Aorta (tissue), 5 donors: ENCODE measurements at places on chromosomes 13 and 19.

GRCh38 chr19:17225053-17225452 lies 973 bp upstream of the OCEL1 start:
- DNase-seq, result no peak

- DNase-seq, result no peak
Observed at GRCh38 chr19:4597975-4598671, 38.6 kb upstream of the SEMA6B start.

- peak; percentile 92 for DNase-seq
Observed at GRCh38 chr13:100588331-100589177, at the start of gene GGACT. TSS of gene GGACT (minus strand) at chr13:100588789. CDS start at chr13:100532591, 56,198 bp downstream.

DNA sequence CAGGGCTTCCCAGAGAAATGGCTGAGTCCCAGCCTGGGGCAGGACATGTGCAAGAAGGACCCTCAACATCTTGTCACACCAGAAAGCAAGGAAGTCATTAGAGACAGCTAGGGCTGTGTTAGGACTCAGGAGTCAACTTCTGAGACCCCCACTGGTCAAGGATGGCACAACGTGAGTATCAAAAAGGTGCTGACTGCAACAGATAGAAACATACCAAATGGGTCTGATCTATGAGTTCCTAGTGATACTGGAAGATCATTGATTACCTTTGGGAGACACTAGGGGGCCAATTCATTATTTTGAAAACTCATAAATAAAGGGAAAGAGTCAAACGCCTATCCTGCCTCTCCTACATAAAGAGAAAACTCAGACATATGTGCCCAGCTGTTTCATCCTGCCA lies 73.5 kb upstream of the GJB6 start:
- no peak for DNase-seq

- no peak for DNase-seq
Observed at GRCh38 chr19:36460046-36460445, 29.3 kb downstream of the ZNF566 start.

- DNase-seq, result no peak
Observed at GRCh38 chr19:29561601-29562000, 35.8 kb downstream of the VSTM2B start.

DNA sequence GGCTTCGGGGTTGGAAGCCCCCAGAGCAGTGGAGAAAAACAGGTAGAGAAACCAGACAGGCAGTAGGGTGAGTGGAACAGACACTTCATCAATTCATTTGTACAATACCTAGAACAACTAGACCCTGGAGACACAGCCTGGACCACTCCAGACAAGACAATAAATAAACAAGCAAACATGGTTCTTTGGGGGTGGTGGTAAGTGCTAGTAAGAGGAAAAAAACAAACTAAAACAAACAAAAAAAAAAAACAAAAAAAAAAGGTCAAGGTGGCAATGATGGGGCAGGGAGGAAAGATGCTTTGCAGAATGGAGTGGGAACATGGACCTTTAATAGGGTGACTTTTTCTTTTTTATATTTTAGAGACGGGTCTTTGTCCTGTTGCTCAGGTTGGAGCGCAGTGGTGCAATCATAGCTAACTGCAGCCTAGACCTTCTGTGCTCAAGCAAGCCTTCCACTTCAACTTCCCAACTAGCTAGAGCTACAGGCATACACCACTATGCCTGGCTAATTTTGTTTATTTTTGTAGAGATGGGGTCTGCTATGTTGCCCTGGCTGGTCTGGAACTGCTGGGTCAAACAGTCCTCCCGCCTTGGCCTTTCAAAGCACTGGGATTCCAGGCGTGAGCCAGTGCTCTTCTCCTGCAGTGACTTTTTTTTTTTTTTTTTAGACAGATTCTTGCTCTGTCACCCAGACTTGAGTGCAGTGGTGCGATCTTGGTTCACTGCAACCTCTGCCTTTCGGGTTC lies 3.1 kb downstream of the JUNB start:
- DNase-seq, result no peak

DNA sequence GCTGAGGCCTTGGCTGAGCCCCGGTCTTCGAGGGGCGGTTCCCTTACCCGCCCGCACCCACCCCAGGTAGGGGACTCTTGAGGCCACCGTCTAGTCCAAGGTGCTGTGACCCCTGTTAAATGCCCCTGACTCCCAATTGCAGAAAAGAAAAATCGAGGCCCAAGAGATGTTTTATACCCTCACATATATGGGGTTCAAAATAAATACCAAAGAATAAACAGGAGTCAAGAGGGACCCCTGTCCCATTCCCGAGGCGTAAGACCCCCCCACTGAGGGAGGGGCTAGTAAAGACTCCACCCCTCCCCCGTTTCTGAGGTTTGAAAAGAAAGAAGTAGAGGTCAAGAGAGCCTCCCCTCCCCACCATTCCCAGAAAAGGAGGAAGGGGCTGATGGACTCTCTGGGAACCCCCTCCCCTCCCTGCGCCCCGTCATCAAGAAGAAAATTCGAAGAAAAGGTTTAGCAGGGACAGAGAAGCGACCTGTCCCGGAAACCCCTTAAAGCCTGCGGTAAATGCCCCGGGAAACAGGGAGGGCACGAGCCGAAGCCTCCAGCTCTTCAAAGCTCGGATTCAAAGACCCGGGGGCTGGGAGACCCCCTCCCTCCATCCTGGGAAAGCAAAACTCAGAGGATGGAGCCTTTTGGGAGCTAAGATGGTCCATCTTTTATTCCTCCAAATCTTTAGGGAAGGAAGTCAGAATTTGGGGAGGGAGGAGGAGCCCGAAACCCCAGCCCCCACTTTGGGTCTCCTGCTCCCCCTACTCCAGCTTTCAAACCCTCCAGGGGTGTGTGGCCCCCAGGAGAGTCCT lies 755 bp upstream of the RAB3A start:
- DNase-seq, result no peak

GRCh38 chr19:5050067-5050656 lies 81.2 kb downstream of the KDM4B start:
- no peak for DNase-seq

GRCh38 chr13:94641409-94641941 lies 39.8 kb downstream of the GPR180 start:
- DNase-seq, result no peak

DNA sequence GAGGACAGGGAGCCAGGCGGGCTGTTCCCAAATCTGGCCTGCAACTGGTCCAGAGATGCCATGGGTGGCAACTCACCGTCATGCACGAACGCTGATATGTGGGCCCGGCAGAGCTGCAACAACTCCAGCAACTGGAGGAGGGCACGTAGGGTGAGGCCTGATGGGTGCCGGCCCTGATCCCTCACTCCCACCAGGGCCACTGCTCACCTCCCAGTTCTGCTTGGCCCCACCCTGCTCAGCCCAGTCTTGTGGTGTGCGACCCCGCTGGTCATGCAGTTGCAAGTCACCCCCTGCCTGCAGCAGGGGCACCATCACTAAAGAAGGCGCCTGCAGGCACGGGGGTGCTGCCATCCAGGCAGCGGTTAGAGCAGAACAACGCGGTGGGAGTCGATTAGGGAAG lies 16.9 kb downstream of the ARHGAP33 start:
- DNase-seq, result no peak

DNA sequence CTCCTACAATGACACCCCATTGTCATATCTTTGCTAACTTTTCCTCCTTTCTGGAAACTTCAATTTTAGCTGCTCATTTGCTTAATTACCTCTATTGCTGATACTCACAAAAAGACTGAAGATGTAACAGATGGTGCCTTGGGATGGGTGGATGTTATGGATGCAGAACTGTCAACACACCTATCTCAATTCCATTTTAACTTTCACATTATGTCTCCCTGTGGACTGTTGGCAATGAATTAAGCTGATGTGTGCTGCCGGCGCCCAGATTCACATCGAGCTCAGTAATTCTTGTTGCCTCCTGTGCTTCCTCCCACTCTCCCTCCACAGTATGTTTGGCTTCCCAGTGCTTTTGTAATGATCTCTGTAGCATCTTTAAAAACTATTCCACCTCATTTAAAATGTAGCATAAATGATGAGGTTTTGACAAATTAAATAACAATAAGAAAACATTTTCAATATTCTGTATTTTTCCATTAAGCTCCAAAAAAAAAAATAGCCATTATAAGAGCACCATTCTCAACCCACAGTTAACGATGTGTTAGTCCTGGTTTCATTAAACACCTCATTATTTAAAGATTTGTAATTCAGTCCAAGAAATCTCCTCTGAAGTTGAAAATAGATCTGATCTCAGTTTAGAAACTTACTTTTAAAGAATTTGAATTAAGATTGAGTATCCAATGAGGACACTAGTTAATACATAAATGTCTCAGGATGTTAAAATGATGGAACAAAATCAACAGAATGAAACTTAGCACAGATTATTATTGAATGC lies 99.9 kb upstream of the FAM216B start:
- no peak for DNase-seq

- DNase-seq, result no peak
Observed at GRCh38 chr19:9461938-9462337, 26.6 kb upstream of the ZNF266 start.

DNA sequence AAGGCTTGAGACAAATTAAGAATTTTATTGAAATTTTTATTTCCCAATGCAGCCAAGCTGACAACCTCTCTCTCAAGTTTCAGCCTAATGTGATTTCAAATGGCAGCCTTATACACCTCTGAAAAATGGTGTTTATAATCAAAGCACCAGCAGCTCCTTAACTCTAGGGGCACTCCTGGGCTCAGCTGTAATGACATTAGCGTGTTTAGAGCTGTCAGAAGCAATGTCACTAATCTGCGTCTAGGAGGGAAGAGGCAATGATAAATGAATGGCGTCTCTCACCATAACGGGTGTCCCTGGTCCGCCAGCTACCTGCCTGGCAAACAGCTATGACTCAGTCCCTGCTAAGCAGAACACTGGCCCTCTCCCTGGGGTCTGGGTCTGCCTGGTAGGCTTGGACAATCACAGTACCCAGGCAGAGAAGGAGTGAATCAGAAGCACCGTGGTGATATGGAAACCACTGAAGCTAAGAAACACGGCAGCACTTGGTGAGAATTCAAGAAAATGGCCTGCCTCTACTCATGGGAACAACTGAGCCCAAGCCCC lies 131.8 kb upstream of the VSTM2B start:
- no peak for DNase-seq

GRCh38 chr19:23222998-23223652 lies 27.1 kb downstream of the ZNF724 start:
- no peak for DNase-seq

DNA sequence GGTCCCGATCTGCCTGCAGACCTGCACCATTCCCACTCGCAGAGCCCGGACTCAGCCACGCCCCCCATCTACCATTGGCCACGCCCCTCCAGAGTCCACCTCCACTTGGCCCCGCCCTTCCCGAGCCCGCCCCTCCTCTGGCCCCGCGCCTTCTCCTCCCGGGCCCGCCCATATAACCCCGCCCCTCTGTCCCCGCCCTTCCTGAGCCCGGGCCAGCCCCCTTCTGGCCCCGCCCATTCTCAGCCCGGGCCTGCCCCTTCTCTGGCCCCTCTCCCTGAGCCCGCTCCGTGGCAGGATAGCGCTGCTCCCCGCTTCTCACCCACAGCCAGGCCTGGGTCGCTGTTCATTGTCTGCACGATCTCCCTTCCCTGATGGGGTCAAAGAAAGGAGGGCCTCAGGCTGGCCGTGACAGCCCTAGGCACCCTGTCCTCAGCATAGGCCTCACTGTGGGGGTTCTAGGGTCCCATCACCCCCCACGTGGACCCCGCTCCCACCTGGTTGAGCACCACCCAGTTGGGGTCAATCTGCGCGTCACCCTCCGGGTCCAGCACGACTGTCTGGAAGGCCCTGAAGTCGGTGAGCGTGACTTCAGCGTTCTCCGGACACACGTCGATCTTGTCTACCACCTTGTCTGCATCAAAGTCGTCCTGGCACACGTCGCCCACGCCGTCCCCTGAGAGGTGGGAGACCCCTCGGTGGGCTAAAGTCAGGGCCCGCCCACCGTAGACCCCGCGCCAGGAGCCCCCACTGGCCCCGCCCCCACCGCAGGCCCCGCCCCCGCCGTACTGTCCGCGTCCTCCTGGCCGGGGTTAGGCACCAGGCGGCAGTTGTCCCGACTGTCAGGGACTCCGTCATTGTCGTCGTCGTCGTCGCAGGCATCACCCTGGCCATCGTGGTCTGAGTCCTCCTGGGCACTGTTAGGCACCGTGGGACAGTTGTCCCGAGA lies 5.7 kb downstream of the COMP start:
- peak; percentile 79 for DNase-seq

GRCh38 chr19:19502281-19502680 lies 13.1 kb downstream of the TSSK6 start:
- DNase-seq, result no peak

- no peak for DNase-seq
Observed at GRCh38 chr19:13952931-13953531, 722 bp downstream of the DCAF15 start.

DNA sequence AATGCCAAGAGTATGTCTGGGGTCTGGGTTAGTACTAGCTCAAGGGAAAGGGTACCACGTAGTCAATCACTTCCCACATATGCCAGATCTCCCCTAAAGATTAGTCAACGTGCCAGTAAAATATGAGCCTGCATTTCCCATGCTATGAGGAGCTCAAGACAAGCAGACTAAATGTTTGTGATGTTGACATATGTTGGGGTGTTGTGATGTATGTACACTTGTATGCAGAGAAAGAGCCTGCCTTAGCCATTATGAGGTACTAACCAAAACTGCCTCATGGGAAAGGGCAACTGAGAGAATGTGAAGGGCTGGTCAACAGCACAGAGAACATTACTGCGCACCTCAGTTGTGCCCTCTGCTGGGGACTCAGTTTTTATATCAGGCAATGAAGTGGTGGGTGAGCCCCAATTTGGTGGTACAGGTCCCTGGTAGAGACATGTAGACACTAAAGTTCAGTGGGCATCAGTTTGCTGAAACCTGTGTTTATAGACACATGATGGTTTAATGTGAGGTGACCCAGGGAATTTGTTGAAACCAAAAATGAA lies 287.0 kb downstream of the DCT start:
- DNase-seq, result no peak

DNA sequence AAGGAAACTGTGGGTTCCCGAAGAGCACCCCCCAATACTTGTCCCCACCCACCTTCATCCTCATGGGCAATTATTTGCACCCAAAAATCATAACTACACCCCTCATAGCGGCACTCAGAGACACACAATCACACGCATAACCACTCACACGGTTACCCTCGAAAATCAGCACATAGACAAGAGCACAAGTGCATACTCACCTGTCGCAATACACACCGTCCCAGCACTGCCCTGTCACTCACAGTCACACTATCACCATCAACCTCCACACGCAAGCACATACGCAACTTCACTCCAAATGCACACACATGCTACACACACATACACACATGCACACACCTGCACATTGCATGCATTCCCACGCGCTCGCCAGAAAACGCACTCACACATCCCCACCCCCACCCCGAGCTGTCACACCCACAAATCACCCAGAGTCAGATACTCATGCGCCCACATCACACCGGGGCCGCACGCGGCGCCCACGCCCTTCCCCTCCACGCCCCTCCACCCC lies 535 bp downstream of the COL5A3 start:
- DNase-seq, result no peak

- DNase-seq, result no peak
Observed at GRCh38 chr13:85031771-85032170, 767.4 kb downstream of the SLITRK6 start.

- DNase-seq, result no peak
Observed at GRCh38 chr19:31377736-31378135, 28.5 kb upstream of the TSHZ3 start.

GRCh38 chr19:46753420-46754155 lies 7.3 kb upstream of the STRN4 start:
- peak; percentile 69 for DNase-seq
